ENCODE measurements at places on chromosomes 12 and 14. TPM values are rescaled to one million over a fixed set of nuclear protein-coding genes. Genes with fewer than 3 reads are reported as not detected.

ERO1A gene
- total RNA-seq: 42.9 TPM

- DNase-seq: no peak
Observed at GRCh38 chr14:49549881-49550280, 36.3 kb downstream of the RPS29 start.

DNA sequence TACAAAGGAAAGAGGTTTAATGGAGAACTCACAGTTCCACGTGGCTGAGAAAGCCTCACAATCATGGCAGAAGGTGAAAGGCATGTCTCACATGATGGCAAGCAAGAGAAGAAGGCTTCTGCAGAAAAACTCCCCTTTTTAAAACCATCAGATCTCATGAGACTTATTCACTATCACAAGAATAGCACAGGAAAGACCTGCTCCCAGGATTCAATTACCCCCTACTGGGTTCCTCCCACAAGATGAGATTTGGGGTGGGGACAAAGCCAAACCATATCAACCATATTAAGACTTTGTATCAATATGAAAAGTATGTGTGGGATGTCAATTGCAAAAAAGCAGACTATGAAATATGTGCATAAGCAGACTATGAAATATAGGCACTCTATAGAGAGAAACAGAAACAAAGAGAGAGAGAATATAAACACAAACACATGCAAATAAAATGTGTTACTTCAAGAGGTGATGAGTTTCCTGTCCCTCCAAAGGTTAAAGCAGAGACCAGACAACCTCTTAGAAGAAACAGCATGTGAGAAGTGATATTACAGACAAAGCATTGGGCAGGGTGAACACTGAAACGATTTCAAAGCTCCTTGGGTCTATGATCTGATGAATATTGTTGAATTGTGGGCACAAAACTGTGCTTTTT is 151.2 kb upstream of the KRR1 start:
- DNase-seq: no peak

- no peak for DNase-seq
Observed at GRCh38 chr14:65585216-65585615, 172.7 kb downstream of the FUT8 start.

DNA sequence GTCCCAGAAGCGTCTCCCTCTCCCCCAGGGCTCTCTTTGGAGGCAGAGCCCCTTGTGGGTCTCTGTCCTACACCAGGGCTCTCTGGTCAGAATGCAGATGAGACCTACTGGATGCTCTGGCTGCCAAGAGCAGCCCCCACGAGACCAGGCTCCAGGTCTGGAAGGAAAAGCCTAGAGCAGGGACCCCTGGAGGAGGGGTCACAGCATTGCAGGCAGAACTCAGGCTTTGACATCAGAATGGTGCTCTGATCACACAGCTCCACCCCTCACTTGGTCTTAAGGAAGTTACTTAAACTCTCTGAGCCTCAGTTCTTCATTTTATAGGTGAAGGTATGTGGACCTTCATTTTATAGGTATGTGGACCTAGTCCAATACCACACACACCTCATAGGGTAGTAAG is 83.1 kb downstream of the ARL6IP4 start:
- DNase-seq: no peak

- DNase-seq: no peak
Observed at GRCh38 chr12:517538-517937, 57.8 kb downstream of the B4GALNT3 start.

DNA sequence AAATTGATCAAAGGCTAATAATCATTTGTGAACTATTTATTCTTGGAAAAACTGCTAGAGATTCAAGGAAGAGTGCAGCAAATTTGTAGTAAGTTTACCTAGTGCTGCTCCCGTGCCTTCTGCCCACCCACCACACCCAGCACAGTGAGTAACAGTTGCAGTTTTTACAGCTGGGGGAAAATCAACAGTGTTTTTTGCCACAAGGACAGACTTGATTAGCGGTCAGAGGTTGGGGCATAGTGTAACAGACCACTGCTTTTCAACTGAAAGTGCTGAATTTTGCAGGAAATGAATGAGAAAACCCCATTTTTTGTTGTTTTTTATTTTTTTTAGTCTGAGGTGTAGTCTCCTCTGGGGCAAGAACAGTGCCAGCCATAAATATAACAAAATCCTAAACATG is 7.5 kb upstream of the KLRK1 start:
- no peak for DNase-seq

DNA sequence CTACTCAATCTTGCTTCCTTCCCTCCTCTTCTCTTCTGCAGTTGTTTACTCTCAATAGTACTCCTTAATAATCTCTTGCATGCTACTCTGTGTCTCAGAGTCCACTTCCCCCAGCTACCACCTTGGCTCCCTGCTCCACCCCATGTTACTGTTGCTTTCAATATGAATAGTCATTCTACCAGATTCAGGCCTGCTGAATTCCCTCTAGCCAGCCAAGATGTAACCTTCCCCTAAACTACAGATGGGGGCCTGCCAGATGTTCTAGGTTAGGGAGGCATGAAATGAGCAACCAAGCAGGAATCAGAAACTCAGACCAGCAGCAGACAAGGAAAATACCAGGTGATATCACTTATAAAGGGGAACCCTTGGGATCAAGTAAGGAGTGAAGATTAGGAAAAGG is 392.1 kb upstream of the DDHD1 start:
- DNase-seq: no peak

GRCh38 chr14:37565550-37565949 is 29.5 kb downstream of the FOXA1 start:
- no peak for DNase-seq

DNA sequence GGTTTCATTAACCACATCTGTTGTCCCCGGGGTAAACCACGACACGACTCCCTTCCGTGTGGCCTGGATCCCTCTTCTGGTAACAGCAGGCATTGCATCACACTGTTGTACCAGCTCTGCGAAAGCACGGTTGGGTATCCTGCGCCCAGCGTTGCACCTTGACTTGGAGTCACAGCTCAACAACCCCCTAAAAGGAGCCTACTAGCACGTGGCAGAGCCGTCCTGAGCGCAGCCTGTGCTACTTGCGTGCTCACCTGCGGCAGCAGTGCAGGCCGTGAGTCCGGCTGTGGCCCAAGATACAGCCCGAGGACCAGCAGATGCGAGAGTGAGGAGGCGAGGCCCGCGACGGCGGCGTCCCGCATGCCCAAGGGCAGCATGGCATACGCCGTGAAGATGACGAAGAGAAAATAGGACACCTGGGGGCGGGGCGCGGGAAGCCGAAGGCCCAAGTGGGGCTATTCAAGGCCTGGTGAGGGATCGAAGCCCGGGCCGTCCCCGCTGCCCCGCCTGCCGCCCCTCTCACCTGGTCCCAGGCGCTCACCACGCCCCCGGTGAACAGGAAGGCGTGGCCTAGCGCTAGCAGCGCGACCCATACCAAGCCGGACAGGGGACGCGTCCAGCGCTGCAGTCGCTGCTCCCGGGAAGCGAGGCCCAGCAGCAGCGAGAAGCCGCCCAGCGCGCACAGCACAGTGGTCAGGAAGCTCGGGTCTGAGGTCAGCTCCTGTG is 2.4 kb downstream of the ADCY4 start:
- DNase-seq: peak; percentile 87

OR4E2 gene
- not detected for total RNA-seq

DNA sequence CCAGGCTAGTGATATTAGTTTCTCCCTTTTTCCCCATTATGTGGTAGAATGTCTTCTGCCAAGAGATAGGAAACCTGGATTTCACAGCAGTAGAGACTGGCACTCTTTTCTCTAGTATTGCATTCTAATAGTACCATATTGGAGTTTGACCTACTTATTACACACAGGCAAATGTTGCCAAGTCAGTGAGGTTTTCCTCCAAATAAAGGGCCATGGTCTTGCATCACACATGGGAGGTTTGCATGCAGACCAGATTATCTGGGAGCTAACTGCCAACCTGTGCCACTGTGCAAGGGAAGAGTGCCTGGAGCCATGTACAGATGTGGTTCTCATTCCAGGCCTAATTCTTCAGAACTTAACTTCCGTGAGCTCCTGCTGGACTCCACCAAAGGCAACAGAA is 113.3 kb downstream of the ANO6 start:
- DNase-seq: no peak

GRCh38 chr12:110199339-110200123 is 75.4 kb downstream of the IFT81 start:
- no peak for DNase-seq

KLRC2 gene
- total RNA-seq: 0.80 TPM

- peak; percentile 49 for DNase-seq
Observed at GRCh38 chr12:76158518-76159321, 74.2 kb upstream of the NAP1L1 start.

NEMF gene
- total RNA-seq: 129 TPM

- no peak for DNase-seq
Observed at GRCh38 chr14:78182722-78183121, 12.5 kb downstream of the NRXN3 start.

- DNase-seq: no peak
Observed at GRCh38 chr14:95242870-95243269, 76.8 kb downstream of the CLMN start.

GRCh38 chr12:41950455-41950854 is 194.2 kb downstream of the GXYLT1 start:
- no peak for DNase-seq

GRCh38 chr12:96233168-96233567 is 39.0 kb downstream of the ELK3 start:
- DNase-seq: no peak

GRCh38 chr14:24943024-24943423 is 106.9 kb downstream of the STXBP6 start:
- peak; percentile 17 for DNase-seq

- peak; percentile 40 for DNase-seq
Observed at GRCh38 chr12:5965950-5966383, 20.9 kb upstream of the ANO2 start.

- no peak for DNase-seq
Observed at GRCh38 chr12:53450936-53451335, 966 bp upstream of the PCBP2 start.

NAA25 gene
- total RNA-seq: 6.7 TPM

- peak; percentile 73 for DNase-seq
Observed at GRCh38 chr12:124490584-124491305, 76.7 kb downstream of the NCOR2 start.

DNA sequence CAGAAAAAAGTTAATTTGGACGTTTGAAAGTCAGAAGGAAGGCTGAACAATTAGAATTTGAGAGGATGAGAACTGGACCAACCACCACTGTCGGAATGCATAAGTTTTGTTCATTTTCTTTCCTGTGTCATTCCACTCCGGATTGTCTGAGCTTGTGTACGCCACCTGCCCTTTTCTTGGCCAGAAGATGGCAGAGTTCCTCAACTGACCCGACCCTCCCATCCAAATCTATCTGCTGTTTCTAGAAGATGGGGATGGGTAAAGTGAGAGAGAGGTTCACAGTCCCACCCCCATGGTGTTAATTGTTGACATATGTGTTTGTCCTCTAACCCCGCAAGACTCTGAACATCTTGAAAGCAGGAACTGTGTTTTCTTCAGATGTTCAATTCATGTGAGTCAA is 388.0 kb downstream of the VRK1 start:
- DNase-seq: no peak

DNA sequence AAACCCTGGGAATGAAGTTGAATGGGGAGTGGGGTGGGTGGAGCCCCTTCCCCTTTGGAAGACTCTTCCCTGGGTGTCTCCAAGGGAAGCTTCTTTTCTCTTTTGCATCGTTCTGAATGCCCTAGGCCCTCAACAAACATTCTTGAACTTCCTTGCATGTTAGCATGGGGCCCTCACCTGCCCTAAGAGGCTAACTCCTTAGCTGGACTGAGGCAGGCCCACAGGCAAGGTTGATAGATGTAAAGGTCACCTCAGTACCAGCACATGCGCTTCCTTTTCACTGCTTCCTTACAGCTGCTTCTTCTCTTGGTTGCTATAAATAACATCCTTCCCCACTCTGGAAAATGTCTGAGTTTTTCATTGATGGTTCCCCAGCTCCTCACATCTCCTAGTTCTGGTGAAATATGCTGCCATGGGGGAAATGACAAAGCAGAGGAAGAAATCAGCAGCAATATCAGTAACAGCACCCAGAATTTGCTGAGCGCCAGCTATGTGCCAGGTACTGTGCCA is 160.6 kb upstream of the FRMD6 start:
- DNase-seq: no peak

DNA sequence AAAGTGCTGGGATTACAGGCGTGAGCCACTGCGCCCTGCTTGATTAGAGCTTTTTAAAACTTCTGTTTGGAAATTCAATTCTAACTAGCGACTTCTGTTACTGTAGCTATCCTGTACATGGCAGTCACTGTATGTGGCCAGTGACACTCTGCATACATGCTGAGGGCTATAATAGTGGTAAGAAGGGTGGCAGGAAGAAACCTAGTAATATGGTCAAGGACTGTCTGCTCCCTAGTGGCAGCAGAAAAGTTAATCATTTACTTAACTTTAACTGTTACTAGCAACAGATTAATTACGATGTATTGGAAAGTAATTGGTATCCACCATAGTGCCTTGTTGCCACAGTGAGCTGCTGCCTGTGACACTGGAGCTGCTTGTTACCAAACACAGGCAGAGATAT is 149.0 kb downstream of the KITLG start:
- no peak for DNase-seq

VPS29 gene
- total RNA-seq: 16.3 TPM

GRCh38 chr12:117120787-117121186 is 21.6 kb upstream of the TESC start:
- DNase-seq: no peak

GRCh38 chr12:118302053-118302452 is 70.7 kb downstream of the TAOK3 start:
- DNase-seq: no peak

DNA sequence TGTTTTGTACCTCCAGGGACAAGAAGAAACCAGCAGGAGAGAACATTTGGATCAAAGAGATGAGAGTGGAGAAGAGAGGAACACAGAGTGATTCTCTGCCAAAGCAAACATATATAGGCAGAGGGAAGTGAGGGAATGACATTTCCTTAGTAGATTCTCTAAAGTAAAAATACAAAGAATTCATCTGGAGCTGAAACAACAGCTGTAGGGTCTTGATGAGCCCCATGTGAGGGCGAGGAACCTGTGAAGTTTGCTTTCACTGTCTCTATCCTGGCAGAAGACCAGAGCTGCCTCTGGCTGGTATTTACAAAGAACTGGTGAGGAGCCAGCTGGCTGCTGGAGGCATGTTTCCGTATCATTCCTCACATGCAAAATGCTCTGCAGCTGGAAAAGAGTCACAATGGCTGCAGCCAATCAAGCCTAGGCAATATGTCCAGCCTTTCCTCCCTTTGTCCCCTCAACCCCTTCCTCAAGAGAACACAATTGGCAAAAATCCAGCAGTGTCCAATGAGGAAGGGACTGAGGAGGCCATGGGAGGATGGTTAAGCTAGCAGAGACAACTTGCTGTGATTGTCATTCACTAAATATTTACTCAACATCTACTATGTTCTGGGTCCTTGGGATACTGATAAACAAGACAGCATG is 122.5 kb downstream of the PHLDA1 start:
- peak; percentile 37 for DNase-seq

All from transverse colon (tissue), 4 donors.